ENCODE measurements at places on chromosomes 6 and 20.

DNA sequence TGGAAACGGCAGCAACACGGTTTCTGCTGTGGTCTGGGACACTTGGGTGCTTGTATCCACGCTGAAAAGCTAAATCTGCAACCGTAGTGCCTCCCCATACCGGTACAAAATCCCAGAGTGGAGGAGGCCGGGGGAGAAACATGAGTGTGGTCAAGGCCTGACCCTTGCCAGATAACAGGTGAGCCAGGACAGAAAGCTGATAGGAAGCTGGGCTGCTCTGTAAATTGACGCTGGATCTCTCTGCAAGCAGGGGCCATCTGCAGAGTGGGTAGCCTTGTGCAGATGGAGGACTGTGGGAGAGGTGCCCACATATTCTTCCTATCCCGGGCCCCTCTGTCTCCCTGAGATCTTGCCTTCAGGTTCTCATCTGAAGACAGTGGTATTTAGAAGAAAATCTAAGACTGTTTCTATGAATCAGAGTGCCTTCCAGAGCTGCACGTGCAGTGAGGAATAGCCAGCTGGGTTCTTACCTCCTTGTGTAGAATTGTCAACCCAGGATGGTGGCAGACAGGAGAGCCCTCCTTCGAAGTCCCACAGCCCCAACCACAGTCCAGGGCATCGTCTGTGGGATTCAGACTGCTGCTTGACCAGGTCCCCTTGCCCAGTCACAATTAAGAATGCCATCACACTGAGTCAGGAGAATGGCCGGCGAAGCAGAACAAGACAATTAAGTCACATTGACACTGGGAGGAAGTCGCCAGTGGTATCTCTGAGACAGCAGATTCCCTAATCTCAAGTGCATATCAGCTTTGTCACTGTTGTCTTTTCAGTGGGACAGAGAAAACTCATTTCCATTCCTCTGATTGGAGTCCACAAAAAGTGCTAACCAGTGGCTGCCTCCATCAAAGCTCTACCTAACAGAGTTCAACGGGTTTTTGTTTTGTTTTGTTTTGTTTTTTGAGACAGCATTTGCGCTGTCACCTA, 100.0 kb upstream of the RIPOR2 start:
- no peak for DNase-seq

GRCh38 chr6:1470040-1470439, 80.7 kb downstream of the FOXF2 start:
- DNase-seq: no peak

- no peak for DNase-seq
These were observed 10.3 kb upstream of the MYB start for GRCh38 chr6:135170849-135171248.

DNA sequence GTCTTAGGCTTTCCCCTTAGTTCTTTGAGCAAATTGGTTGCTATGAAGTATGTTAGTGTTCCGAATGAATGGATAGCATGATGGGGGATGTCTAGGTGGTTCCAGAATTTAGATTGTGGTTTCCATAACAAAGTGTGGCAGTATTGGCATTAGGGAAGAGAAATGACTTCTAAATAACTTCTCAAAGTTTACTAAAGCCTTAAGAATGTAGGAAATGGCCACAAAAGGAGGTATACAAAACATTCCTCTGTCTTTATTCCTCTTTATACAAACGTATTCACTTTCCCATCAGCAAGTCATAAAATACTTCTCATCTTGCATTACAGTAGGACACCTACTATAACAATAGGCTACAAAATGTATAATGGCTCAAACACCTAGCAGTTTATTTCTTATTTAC, 279.6 kb downstream of the ESR1 start:
- no peak for DNase-seq

DNA sequence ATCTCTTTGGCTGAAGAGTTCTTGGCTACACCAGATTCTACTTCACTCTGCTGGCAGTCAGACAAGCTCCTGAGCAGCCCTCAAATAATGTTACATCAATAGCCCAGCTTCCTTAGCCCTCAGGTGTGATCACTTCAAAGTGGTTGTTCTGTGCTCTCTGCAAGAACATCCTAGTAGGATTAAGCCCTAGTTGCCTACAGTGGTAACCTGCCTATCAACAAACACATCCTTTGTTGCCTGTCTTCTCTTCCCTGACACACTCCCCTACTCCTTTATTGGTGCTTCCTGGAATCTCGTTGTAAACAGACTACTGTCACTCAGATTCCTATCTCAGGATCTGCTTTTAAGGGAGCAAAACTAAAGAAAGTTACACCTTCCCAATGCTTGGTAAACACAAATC, 45.1 kb upstream of the TASP1 start:
- no peak for DNase-seq

- DNase-seq: no peak
These were observed 22.8 kb downstream of the ECT2L start for GRCh38 chr6:138818496-138819194.

DNA sequence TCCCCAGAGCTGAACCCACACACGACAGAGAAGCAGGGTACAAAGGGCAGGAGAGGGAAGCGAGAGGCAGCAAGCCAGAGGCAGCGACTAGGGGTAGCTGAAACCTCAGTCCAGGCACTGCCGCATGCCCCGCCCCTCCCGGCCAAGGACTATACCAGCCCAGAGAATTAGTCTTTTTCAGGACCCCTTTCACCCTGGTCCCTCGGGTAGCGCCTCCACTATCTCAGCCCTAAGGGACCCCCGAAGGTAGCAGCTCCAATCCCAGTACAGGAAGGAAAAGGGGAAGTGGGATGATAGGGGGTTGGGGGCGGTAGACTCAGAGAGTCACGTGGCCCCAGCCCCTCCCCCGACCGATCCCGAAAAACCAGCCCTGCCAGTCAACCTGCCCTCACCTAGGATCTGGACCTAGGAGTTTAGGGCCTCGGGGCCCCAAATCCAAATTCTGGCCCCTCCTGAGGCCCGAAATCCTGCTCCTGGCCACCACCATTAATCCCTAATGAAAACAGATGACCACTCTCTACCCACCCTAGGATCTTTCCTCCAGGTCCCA, 1.3 kb downstream of the RGL2 start:
- DNase-seq: no peak

GRCh38 chr6:158868890-158869825, 50.0 kb upstream of the EZR start:
- DNase-seq: peak; percentile 98

- no peak for DNase-seq
These were observed 101.9 kb downstream of the GPR63 start for GRCh38 chr6:96735332-96735731.

GRCh38 chr6:134368670-134369069, 50.8 kb upstream of the SGK1 start:
- DNase-seq: no peak

GRCh38 chr6:52015953-52016352, 71.5 kb downstream of the PKHD1 start:
- DNase-seq: no peak

GRCh38 chr6:170062209-170062914, 228.5 kb downstream of the DLL1 start:
- no peak for DNase-seq

- no peak for DNase-seq
These were observed 126.0 kb downstream of the MOXD1 start for GRCh38 chr6:132275066-132275970.

DNA sequence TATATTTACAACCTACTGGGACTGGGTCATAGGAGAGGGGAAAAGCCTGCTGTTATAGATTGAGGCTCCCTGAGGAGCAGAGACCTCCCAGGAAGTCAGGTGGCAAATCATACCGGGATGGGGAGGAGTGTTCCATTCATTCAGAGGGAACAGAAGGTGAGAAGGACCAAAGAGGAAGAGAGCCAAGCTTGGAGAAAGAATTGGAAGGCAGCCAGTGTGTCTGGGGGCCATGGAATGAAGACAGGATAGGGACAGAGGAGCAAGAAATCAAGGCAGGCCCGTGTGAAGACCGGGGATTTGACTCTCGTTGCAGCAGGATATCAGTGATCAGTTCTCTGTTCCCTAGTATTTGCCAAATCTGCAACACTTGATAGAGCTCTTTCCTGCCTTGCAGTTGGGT, 5.7 kb upstream of the ZNF217 start:
- DNase-seq: peak; percentile 7

- no peak for DNase-seq
These were observed 25.7 kb downstream of the DTD1 start for GRCh38 chr20:18613553-18613952.

DNA sequence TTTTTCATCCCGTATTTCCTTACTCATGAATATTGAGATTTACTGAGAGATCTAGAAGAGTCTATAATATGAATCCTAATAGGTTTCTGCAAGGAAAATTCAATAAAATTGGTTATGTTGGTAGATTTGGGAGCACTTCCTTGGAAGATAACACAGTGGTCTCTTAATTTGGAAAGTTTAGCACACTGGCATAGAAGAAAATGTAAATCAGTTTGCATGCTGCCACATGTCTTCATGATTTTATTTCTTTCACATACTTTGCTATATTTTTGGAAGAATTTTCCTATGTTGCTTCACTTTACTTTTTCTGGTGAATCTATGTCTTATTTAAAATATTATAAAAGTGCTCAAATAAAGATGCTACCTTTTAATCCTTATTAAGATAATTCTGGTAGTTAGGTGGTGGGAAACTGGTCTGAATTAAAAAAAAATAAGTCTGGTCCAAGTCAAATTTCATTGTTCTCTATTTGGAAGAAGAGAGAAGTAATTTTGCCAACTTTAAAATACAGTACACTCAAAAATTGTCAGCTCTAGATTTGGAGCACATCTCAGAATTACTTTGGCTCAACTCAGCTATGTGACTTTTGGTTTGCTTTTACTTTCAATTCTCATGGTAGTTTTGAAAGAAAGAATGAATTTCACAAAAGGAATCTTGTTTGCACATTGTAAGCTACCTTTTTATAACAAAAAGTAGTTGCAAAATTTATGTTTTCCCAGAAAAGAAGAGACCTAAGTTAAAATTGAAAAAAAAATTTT, 197.3 kb downstream of the CENPW start:
- DNase-seq: no peak

DNA sequence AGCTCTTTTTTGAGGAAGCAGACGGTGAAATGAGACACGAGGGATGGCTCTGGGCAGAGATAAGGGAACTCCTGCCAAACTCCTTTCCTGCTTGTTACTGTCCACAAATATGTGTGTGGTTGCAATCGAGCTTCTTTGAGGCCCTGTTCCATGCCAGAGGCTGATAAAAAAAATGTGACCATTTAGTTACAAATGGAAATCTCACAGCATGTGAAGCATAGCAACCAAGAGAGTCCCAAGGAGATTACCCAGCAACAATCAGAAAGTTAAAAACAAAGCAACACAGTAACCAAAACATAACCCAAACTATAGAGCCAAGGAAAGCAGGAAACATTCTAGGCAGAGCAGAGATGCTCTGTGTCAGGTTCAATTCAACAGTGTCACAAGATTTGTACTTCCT, 35.4 kb upstream of the HMGN3 start:
- DNase-seq: no peak

DNA sequence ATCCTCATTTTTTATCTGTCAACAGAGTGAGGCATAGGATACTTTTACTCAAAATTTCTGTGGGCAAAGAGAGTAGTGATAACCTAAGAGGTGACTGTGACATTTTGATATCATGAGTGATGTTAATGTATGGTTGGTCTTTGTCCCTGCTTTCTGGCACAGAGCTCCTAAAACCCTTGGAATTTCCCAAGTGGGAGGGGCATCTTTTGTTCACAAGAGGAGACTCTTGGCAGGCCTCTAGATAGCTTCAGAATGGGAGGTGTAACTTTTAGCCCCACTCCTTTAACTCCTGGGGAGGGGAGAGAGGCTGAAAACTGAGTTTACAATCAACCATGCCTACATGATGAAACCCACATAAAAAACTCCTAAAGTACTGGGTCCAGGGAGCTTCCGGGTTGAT, 527.8 kb downstream of the RFPL4B start:
- DNase-seq: no peak

GRCh38 chr20:40813029-40813431, 124.0 kb upstream of the MAFB start:
- no peak for DNase-seq
